ENCODE measurements at places on chromosomes 11 and 22.

- no peak for DNase-seq
These were observed 97.2 kb downstream of the GRIK4 start for GRCh38 chr11:120608760-120609211.

- no peak for DNase-seq
These were observed 147.5 kb downstream of the PARVA start for GRCh38 chr11:12524865-12525264.

GRCh38 chr11:16001899-16002426, 354.4 kb downstream of the SOX6 start:
- no peak for DNase-seq

DNA sequence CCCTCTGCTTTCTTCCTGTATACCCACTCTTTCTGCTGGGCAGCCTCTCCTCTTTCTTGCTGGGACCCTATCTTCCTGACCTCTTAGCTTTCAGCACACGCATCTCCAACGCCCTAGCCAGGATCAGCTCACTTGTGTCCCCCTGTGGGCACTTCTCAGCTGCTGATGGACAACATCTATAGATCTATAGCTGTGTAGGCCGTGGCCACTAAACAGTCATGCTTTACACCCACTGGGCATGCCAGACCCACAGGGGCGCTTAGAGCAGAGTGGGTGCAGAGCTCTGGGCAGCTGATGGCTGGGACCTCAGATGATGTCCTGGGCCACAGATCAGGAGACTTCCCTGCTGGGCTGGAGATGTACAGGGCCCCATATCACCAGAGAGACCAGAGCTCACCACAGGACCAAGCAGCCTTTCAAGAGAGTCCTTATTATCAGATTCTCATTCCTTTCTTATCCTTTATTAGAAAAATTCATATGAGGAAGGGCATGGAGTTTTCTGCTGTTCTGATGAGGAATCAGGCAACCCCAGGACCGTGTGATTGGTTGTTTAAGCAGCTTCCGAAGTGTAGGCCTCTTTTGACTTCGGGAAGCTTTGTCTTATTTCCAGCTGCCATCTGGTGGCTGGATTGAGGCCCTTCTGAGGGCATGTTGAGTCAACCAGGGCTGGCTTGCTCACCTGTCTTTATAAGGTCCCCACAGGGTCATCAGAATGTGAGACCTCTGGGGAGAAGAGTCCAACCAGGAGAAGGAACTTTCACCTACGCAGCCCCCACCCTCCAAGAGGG, 60.5 kb downstream of the OSBP2 start:
- peak; percentile 64 for DNase-seq

- peak; percentile 3 for DNase-seq
These were observed 451.2 kb downstream of the INSC start for GRCh38 chr11:15565880-15566279.

DNA sequence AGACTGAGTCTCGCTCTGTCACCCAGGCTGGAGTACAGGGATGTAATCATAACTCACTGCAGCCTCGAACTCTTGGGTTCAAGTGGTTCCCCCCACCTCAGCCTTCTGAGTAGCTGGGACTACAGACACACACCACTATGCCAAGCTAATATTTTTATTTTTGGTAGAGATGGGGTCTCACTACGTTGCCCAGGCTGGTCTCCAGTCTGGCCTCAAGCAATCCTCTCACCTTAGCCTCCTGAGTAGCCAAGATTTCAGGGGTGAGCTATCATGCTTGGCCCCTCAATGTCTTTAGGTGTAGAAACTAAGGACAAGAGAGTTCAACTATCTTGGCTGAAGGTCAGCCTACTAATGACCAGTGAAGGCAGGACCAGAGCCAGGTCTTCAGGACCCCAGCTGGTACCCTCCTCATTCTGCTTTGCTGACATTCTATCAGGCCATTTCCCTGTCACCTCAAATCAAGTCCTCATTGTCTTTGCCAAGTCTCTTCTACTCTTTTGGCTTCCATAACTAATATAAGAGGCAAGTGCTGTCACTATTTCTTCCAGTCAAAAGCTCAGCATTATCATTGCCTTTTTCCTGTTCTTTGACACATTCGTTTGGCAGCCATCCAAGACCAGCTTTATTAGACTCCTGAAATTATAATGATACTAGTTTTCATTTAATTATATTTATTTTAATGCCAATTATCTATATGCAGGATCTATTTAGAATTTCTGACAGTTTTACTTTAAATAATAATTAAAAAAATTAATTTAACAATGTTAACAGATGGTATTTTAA, 264.2 kb upstream of the PITPNB start:
- peak; percentile 9 for DNase-seq

- no peak for DNase-seq
These were observed 60.0 kb downstream of the COMMD9 start for GRCh38 chr11:36229091-36229705.

DNA sequence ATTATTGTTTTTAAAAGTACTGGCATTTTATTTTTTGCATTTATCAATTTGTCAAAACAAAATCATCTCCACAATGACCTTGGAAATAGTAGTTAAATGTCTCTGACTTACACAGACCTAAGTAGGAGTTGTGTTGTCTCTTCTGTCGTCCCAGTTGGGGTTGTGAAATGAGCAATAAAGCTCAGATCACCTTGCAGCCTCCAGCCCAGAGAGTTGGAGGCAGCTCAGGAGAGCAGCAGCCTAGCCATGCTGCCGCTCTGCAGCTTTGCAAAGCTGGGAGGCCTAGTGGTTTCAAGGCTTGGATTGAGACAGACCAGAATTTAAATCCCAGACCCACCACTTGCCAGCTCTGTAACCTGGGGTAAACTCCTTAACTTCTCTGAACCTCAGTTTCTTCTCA, 65.2 kb upstream of the CRYBB3 start:
- DNase-seq = no peak

DNA sequence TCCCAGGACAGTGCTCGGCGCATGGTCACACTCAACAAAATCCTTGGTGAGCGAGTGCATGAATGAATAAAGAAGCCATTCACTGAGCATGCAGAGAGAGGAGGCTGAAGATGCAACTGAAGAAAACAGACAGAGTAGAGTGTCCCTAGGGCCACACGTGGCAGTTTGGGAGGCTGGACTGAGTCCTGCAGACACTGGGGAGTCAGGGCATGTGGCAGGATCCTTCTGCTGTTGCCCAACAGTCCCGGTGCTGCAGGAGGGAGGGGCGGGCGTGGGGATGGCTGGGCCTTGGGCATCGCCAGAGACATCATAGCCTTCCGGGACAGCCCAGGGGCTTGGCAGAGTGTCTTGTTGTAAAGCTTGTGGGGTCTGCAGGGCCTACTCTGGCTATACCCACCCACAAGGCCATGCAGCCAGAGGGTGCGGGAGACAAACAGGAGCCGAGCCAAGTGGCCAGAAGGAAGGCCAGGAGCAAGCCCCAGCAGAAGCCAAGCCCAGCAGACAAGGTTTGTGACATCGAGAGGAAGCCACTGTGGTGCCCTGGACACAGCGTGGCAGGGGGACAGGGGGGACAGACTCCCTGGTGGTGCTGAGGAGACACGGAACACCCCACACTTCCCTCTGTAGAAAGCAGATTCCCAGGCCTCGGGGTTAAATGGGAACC, 26.7 kb upstream of the FBLN1 start:
- no peak for DNase-seq
